ENCODE measurements at places on chromosomes 1 and 21. TPM values are rescaled to one million over a fixed set of nuclear protein-coding genes. Genes with fewer than 3 reads are reported as not detected.
A peak's percentile ranks its signal among the peaks of the same experiment; 100 is the strongest.

GRCh38 chr1:186463926-186464325 is 3.0 kb upstream of the PDC start:
- DNase-seq = no peak
- H3K36me3 ChIP-seq = no peaks in the 10 kb centered on the region
- no peak overlapping the region for H3K4me3 ChIP-seq
- H3K4me1 ChIP-seq = no peaks in the 10 kb centered on the region
- no peaks in the 10 kb centered on the region for H3K27me3 ChIP-seq

- H3K27me3 ChIP-seq = no peaks in the 10 kb centered on the region
- H3K27ac ChIP-seq = no peak overlapping the region
- no peak overlapping the region for H3K4me3 ChIP-seq
- peaks cover 18% of the 10 kb centered on the region for H3K36me3 ChIP-seq
- peaks cover 4% of the 10 kb centered on the region for H3K4me1 ChIP-seq
Measured at GRCh38 chr1:222583079-222583478, 6.7 kb downstream of the TAF1A start.

GRCh38 chr1:24558902-24559791 is 3.3 kb downstream of the NCMAP start:
- H3K27ac ChIP-seq = no peak overlapping the region
- peaks cover 13% of the 10 kb centered on the region for H3K4me1 ChIP-seq
- no peaks in the 10 kb centered on the region for H3K27me3 ChIP-seq
- no peaks in the 10 kb centered on the region for H3K36me3 ChIP-seq
- DNase-seq = no peak
- no peak overlapping the region for H3K4me3 ChIP-seq

DNA sequence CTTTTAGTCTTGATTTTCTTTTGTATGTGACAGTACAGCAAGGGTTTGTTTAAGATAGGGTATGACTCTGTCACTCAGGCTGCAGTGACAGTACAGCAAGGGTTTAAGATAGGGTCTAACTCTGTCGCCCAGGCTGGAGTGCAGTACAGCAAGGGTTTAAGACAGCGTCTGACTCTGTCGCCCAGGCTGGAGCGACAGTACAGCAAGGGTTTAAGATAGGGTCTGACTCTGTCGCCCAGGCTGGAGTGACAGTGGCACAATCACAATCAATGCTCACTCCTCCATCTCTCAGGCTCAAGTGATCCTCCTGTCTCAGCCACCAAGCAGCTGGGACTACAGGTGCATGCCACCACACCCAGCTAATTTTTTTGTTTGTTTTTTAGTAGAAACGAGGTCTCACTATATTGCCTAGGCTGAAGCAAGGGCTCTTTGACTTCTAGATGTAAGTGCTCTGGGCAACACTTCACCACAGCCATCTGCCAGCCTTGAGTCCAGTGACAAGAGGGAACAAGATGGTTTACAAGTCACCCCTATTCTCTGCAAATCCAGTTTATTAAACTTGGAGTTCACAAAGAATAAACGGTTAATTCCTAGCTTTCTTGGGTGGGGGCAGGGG is 965 bp upstream of the SH2D5 start:
- no peak for DNase-seq
- H3K27ac ChIP-seq = no peak overlapping the region
- no peaks in the 10 kb centered on the region for H3K36me3 ChIP-seq
- no peaks in the 10 kb centered on the region for H3K27me3 ChIP-seq
- H3K4me1 ChIP-seq = peaks cover 17% of the 10 kb centered on the region

DNA sequence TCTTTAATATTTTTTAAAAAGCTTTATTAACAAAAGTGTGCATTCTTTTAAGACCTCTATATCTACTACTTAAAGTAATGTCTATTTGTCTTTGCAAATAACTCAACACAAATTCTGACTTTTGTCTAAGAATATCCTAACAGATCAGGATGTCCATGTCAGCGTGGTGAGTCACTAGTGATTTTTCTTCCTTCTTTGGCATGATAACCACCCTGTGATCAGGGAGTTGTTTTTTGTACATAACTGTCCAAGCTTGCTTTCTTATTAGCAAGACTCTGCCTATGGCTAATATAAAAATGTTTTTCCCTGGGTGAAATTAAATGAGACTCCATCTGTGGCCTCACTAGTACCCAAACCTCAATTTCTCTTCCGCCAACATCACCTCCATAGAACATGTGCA is 688.9 kb upstream of the ADGRL2 start:
- H3K27me3 ChIP-seq = no peaks in the 10 kb centered on the region
- H3K4me1 ChIP-seq = no peaks in the 10 kb centered on the region
- no peak overlapping the region for H3K27ac ChIP-seq

The DYNLT5 gene
- total RNA-seq = not detected

GRCh38 chr1:46755121-46755520 is 36.2 kb upstream of the EFCAB14 start:
- H3K27ac ChIP-seq = no peak overlapping the region
- H3K36me3 ChIP-seq = no peaks in the 10 kb centered on the region
- peaks cover 4% of the 10 kb centered on the region for H3K27me3 ChIP-seq

GRCh38 chr1:155169541-155169940 is 3.6 kb downstream of the KRTCAP2 start:
- peaks cover 33% of the 10 kb centered on the region for H3K4me1 ChIP-seq
- no peak overlapping the region for H3K27ac ChIP-seq
- H3K27me3 ChIP-seq = no peaks in the 10 kb centered on the region
- peaks cover 18% of the 10 kb centered on the region for H3K36me3 ChIP-seq

GRCh38 chr1:236489710-236490377 is 33.9 kb upstream of the LGALS8 start:
- no peaks in the 10 kb centered on the region for H3K27me3 ChIP-seq
- peak; percentile 45 for DNase-seq
- no peaks in the 10 kb centered on the region for H3K4me1 ChIP-seq
- no peak overlapping the region for H3K4me3 ChIP-seq

- no peak overlapping the region for H3K27ac ChIP-seq
- H3K36me3 ChIP-seq = no peaks in the 10 kb centered on the region
- H3K4me3 ChIP-seq = no peak overlapping the region
- H3K4me1 ChIP-seq = peaks cover 5% of the 10 kb centered on the region
- no peaks in the 10 kb centered on the region for H3K27me3 ChIP-seq
Measured at GRCh38 chr1:168506204-168506819, 37.5 kb downstream of the XCL2 start.

The NEGR1 gene
- not detected for total RNA-seq

DNA sequence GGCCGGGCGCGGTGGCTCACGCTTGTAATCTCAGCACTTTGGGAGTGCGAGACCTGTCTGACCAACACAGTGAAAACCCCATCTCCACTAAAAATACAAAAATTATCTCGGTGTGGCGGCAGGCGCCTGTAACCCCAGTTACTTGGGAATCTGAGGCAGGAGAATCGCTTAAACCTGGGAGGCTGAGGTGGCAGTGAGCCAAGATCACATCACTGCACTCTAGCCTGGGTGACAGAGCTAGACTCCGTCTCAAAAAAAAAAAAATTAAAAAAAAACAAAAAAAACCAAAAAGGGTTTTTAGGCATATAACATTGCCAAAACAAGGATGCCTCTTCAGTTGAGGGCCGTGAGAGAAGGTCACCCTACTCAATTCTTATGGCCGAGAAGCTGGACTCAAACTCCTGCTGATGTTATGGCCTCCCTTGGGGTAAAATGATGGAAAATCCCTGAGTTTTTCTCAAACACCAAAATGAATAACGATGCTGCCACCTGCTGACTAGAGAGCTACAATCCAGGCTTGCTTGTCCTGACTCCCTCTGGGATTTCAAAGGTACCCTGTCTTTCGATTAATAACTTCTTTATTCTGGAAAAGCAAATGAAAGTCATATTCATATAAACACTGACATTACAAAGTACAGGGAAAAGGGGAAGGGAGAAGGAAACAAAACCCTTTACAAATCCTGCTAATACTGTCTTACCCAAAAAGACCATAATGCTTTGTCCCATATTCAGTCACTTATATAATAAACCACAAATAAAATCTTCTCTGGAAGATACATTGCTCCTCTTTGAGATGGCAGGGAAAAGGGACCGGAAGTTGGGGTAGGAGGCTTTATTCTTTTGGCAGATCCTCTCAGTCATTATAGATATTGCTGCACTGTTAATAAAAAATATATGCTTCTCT is 10.7 kb downstream of the RAB42 start:
- H3K4me3 ChIP-seq = no peak overlapping the region
- H3K27ac ChIP-seq = no peak overlapping the region
- no peaks in the 10 kb centered on the region for H3K4me1 ChIP-seq
- H3K36me3 ChIP-seq = peaks cover 28% of the 10 kb centered on the region
- no peaks in the 10 kb centered on the region for H3K27me3 ChIP-seq

- no peaks in the 10 kb centered on the region for H3K27me3 ChIP-seq
- H3K4me3 ChIP-seq = no peak overlapping the region
- no peak overlapping the region for H3K27ac ChIP-seq
- no peaks in the 10 kb centered on the region for H3K4me1 ChIP-seq
- no peak for DNase-seq
- H3K36me3 ChIP-seq = no peaks in the 10 kb centered on the region
Measured at GRCh38 chr1:24117722-24118409, 5.9 kb upstream of the MYOM3 start.

DNA sequence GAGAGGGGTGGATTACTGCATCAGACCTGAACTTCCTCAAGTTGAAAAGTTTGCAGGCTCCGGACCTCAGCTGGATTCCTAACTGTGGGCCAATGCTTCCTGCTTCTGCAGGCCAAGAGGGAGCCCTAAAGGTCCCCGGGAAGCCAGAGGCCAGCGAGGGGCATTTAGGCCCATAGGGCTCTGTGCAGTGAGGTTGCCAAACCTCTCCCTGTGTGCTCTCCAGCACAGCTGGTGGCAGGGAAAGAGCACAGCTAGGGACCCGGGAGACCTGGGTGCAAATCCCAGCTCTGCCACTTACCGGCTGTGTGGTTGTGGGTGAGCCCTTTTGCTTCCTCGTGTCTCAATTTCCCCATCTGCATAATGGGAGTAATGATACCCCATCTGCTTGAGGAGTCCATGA is 100.5 kb downstream of the PAX7 start:
- DNase-seq = no peak
- H3K27ac ChIP-seq = no peak overlapping the region
- no peaks in the 10 kb centered on the region for H3K27me3 ChIP-seq
- H3K36me3 ChIP-seq = no peaks in the 10 kb centered on the region
- H3K4me3 ChIP-seq = no peak overlapping the region
- H3K4me1 ChIP-seq = no peaks in the 10 kb centered on the region

- H3K27me3 ChIP-seq = no peaks in the 10 kb centered on the region
- H3K4me1 ChIP-seq = peaks cover 26% of the 10 kb centered on the region
- H3K27ac ChIP-seq = no peak overlapping the region
- no peaks in the 10 kb centered on the region for H3K36me3 ChIP-seq
Measured at GRCh38 chr1:212635141-212635631, 26.6 kb downstream of the ATF3 start.

The CORT gene
- not detected for total RNA-seq

The PLA2G2C gene
- not detected for total RNA-seq

The DMRTB1 gene
- not detected for total RNA-seq

- H3K27me3 ChIP-seq = no peaks in the 10 kb centered on the region
- H3K27ac ChIP-seq = no peak overlapping the region
- no peak overlapping the region for H3K4me3 ChIP-seq
- no peaks in the 10 kb centered on the region for H3K36me3 ChIP-seq
- no peaks in the 10 kb centered on the region for H3K4me1 ChIP-seq
Measured at GRCh38 chr1:33897092-33897725, 33.3 kb downstream of the HMGB4 start.

GRCh38 chr1:236608930-236609726 is 4.8 kb upstream of the HEATR1 start:
- DNase-seq = no peak
- no peaks in the 10 kb centered on the region for H3K36me3 ChIP-seq
- H3K27me3 ChIP-seq = peaks cover 4% of the 10 kb centered on the region
- H3K4me3 ChIP-seq = no peak overlapping the region

DNA sequence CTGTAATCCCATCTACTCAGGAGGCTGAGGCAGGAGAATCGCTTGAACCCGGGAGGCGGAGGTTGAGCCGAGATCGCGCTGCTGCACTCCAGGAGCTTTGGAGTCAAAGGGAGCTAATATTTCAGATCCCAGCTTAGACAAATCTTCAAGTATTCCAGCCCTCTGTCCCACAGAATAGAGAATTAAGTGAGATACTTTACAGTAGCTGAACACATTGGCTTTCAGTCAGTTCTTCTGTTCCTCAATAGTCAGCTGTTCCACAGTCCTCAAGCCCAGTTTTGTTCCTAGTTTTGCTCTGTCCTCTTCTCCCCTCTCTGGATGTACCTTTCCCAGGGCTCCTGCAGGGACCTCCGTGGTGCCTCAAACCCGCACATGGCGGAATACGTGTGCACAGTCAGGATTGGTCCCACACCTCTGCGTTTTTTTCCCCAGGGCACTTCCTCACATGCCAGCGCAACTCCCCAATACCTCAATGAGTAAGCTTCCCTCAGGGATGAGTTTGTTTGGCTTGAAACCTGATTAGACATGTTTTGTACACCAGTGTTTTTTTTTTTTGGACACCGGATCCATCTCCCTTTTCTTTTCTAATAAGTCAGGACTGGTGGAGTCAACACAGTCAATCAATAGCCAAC is 1.2 kb downstream of the MFN2 start:
- no peak overlapping the region for H3K4me3 ChIP-seq
- peak overlapping the region; percentile 93 for H3K27ac ChIP-seq
- H3K36me3 ChIP-seq = peaks cover 40% of the 10 kb centered on the region
- DNase-seq = no peak

The LCE6A gene
- not detected for total RNA-seq

GRCh38 chr21:37435120-37435519 is 68.5 kb downstream of the DYRK1A start:
- H3K4me3 ChIP-seq = no peak overlapping the region
- H3K4me1 ChIP-seq = peaks cover 90% of the 10 kb centered on the region
- peak; percentile 66 for DNase-seq
- H3K27ac ChIP-seq = no peak overlapping the region
- H3K36me3 ChIP-seq = peaks cover 6% of the 10 kb centered on the region

GRCh38 chr1:98119796-98120195 is 199.0 kb upstream of the DPYD start:
- no peak for DNase-seq
- no peak overlapping the region for H3K4me3 ChIP-seq
- no peaks in the 10 kb centered on the region for H3K27me3 ChIP-seq
- H3K4me1 ChIP-seq = no peaks in the 10 kb centered on the region

The RAP1A gene
- 134 TPM for total RNA-seq

GRCh38 chr1:155334962-155335361 is 14.3 kb downstream of the RUSC1 start:
- no peak for DNase-seq
- no peaks in the 10 kb centered on the region for H3K4me1 ChIP-seq
- H3K27ac ChIP-seq = no peak overlapping the region
- H3K27me3 ChIP-seq = no peaks in the 10 kb centered on the region
- H3K36me3 ChIP-seq = peaks cover 49% of the 10 kb centered on the region

The TAF13 gene
- 12.5 TPM for total RNA-seq

- no peaks in the 10 kb centered on the region for H3K27me3 ChIP-seq
- no peaks in the 10 kb centered on the region for H3K4me1 ChIP-seq
- no peak overlapping the region for H3K4me3 ChIP-seq
- no peak for DNase-seq
Measured at GRCh38 chr21:46207920-46208591, 20.5 kb downstream of the LSS start.

Data from CD4-positive, alpha-beta memory T cell (primary cell).